Cortex of kidney (tissue), 1 donor: ENCODE measurements at places on chromosomes 4 and X.

GRCh38 chr4:175435381-175435783, 376.7 kb downstream of the GPM6A start:
- DNase-seq: no peak

DNA sequence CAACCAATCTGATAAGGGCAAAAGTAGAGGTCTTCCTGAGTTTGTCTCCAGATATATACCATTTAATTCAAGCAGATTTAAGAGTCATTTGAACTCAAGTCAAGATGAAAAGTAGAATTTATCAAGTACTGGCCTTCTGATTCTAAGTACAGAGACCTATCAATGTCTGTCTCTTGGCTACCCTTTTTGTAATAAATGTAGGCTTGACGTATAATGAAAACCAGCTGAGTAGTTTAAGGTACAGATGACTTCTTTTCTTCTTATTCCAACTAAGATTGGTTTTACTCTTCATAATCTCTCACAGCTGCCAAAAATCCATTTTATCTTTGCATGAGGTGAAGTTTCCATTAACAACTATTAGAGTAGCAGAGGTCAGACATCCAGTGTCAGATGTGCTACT, 867.6 kb downstream of the FAT4 start:
- DNase-seq: no peak

GRCh38 chr4:8177552-8177951, 18.9 kb upstream of the ABLIM2 start:
- DNase-seq: no peak

GRCh38 chr4:3707423-3708102, 58.6 kb upstream of the ADRA2C start:
- DNase-seq: no peak

- no peak for DNase-seq
Measured at GRCh38 chr4:39054497-39054896, 7.5 kb upstream of the KLHL5 start.

DNA sequence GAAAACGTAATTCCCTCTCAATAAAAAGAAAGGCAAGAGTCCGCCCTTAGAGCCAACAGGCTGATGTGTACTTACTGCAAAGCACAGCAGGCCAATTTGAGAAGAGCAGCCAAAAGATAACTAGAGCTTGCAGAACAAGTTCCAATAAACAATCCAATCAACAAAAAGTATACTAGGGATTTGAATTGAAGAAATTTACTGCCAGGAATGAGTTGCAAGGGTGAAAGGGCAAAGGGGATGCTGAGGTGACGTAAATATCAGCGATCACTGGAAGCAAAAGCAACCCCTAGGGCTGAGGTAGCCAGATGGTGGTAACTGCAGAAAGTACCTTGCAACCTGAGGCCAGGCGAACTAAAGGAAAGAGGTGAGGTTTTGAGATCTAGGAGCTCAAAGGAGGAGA, 152.1 kb upstream of the TENM3 start:
- no peak for DNase-seq

DNA sequence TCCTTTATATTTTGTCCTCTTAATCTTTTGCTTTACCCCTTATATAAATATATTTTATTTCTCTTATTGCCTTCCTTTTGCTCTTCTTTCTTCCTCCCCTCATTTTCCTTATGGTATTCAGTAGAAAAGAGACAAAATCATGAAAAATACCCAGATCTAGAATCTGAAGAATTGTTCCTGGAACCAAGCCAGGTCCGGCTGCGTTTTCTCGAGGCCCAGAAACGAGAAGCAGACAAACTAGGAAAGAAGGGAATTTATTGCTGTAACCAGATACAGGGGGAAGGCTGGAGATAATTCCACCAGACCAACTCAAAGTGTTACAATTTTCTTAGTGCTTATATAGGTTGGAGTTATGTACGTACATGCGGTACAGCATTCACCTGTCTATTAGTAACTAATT, 328.7 kb downstream of the GABRG1 start:
- no peak for DNase-seq

DNA sequence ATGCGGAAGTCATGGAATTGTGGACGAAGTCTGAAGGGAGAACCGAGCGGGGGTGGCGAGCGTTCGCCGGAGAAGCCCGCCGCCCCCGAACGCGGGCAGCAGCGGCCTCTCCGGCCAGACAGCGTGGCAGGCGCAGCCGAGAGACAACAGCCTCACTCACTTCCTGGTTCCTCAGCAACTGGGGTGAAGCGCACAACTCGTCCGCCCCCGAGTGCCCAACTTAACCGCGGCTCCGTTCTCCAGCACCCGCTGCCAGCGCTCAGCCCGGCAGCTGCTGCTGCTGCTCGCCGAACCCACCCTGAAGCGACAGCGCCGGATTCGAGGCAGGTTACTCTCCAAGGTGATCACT, 68.0 kb downstream of the NOCT start:
- DNase-seq: no peak

DNA sequence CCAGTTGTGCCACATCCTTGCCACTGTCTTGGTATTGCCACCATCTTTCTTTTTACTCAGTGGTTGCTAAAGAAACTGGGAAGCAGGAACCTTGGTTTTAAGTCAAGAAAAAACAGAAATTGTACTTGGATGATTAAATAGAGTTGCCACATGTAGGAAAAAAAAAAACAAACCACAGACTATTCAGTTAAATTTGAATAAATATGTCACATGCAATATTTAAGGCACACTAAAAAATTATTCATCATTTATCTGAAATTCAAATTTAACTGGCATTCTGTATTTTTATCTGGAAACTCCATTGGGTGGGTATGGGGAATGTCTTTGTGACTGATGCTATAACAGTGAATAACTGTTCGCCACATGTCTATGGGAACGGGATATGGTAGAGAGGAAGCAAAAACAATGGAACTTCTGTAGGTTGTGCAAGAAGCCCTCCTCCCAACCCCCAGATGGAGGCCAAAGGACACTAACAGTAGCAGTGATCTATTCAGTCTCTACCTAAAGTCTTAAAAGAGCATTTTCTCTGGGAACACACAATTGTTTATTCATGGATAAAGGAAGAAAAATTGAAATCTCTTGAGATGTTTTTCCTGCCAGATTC, 57.0 kb upstream of the PLAC8 start:
- DNase-seq: no peak

DNA sequence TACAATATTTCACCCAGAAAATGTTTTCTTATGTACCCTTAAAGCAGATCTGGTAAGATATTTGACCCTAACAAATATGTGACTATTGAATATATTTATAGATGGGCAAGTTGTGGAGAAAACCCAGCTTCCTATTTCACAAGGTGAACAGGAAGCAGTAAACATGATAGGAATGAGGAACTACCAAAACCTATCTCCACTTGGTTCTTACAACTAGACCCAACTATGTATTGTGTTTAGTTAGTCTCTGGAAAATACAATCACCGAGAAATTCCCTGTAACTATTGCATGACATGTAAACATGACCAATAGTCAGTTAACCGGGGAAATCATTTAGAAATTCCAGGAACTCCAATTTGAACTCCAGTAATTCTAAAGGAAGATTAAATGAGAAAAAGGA, 8.4 kb upstream of the RXFP1 start:
- no peak for DNase-seq

GRCh38 chrX:44874420-44875184, 1.6 kb downstream of the KDM6A start:
- DNase-seq: no peak

DNA sequence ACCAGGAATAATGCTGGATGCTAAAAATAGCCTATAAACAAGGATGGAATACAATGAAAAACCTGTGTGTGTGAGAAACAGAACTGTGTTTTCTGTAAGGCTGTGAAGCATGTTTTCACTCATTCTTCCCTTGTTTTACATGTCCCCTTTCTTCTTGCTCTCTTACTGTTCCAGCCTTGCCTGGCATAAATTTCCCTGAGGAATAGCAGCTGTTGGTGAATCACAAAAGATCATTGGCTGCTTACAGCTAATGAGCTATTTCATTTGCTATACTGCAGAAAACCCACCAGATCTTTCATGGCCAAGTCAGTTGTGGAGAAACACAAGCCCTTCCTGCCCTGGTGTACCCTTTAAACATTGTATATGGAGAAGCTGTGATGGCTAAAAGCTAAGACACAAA, 91.1 kb downstream of the LDB2 start:
- no peak for DNase-seq

- no peak for DNase-seq
Measured at GRCh38 chr4:54909961-54910360, 215.4 kb downstream of the KDR start.

GRCh38 chr4:95167805-95168204, 381.0 kb downstream of the UNC5C start:
- no peak for DNase-seq

DNA sequence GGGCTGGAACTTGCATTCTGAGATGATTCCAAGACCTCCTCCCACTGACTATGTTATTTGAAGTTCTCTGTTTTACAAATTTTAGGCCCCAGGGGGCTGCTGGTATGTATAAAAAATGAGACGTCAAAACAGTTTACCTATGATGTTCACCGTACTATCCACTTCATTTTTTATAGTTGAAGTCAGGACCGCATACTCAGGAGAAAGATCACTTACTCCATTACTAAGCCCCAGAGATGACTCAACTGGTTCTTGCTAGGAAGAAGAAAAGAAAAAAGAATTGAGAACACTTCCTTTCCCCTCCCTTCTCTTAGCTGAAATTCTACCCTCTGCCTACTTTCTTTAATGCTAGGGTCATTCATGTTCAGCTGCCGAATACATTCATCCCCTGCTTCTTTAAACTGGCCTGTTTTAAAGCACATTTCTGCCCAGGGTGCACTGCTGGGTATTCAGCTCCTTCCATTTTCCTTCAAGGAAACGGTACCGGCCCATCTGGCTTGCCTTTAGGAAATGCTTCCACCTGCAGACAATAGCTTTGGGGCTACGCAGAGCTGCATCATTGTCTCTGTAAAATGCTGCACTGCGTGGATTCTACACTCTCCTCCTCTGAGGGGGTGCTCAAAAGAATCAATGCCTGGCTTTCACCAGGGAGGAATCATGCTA, 66.2 kb downstream of the IRF2 start:
- DNase-seq: no peak
